NCI-H2081 (cell line): ENCODE measurements at places on chromosomes 4 and X.

DNA sequence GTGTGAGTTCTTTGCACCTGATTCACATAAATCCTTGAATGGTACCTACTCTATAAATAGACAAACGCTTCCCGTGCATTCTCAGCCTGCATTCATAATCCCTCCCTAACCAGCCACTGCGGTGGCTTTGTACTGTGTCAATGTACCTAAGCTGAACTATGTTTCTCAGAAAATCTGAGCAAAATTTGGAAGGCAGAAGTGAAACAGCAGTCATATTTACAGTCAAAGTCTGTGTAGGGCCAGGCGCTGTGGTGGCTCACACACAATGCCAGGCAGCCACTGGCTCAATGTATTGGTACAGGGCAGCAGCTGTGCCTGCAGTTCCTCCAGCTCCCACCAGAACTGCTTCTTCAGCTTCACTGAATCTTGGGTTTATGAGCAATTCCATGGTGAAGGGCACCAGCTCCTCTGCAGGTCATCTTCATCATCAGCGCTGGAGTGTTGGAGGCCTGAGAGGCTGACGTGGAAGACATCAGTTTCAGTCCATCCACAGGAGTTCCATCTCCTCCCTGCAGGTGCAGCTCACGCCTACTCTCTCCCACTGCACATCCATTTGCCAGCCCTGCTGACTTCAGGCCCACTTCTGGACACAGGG lies 32.3 kb upstream of the IRF2 start:
- no peak for DNase-seq

DNA sequence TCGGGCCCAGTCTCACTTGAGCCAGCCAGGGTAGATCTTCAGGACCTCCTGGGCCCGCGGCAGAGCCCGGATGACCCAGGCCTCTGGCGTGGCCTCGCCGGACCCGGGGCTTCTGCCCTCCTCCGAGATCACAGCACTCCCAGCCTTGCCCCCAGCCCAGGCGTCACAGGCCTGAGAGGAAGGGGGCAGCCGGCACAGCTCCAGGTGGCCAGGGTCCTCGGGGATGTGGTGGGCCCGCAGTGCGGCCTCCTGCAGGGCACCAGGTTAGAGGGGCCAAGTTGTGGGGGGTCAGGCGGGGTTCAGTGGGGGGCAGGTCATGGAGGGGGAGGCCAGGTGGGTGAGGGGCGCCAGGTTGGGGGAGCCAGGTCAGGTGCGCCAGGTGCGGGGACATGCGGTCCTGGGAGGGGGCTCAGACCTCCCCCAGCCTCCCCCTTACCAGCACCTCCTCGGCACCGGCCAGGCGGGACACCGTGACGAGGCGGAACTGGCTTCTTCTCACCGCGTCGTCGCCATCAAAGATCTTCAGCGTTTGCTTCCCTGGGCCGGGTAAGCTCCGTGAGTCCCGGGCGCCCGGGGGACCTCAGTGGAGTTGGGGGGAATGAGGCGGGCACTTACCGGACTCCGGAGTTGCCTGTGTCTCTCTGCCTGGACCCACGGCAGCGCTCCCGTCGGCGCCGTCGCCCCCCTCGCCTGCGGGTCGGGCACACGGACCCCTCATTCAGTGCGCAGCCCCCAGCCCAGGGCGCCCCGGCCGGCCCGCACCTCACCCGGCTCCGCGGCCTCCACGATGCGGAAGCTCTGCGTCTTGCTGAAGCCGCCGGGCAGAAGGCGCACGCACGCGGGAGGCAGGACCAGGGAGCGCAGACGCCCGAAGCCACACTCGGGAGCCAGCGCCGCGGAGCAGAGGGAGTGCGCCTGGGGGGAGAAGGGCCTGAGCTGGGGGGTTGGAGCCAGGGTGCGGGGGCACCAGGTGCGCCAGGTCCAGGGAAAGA lies 6.0 kb downstream of the DGKQ start:
- peak; percentile 7 for DNase-seq

DNA sequence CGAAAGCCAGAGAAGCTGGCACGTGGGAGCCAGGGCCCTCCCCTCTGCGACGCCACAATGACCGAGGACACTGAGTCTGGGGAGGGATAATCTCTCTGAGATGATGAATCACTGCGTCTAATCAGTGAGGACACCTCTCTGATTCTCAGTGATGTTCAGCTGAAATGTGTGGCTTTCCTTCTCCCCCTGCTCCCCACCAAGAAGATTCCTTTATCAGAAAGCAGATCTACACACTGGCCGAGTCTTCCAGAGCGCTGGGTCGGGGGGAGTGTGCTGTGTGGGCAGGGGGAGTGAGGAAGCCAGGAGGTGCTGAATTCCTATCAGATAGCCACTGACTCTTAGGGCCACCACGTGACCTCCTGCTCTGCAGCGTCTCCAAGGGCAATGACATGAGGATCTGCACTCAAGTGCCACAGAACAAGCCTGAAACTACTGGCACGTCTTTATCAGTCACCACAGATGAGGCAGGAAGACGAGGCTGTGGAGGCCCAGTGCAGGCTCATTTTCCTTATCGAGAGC lies 89.2 kb downstream of the GATB start:
- DNase-seq, result no peak

GRCh38 chrX:133864236-133864635 lies 121.2 kb downstream of the GPC3 start:
- DNase-seq, result no peak

GRCh38 chr4:153485359-153485758 lies 19.2 kb downstream of the TMEM131L start:
- DNase-seq, result no peak
